GM20000 (cell line): ENCODE measurements at places on chromosomes 12 and 14.

DNA sequence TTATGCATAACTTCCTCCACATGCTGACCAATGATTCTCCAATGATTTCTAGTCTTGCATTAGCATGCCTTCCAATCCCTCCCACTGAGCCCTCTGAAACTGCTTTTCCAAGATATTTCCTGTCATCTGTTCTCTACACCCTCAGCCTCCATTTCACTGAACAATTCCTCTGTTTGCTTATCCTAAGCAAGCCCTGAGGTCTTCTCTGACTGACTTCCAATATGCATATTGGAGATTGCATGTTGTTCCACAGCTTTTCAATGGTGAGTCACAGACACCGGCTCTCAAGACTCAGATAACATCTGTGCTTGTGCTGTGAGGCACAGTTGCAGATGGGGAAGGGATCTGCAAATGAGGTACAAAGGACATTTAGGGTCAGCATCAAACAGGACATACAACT is 141.0 kb downstream of the SLC16A7 start:
- DNase-seq, result no peak

DNA sequence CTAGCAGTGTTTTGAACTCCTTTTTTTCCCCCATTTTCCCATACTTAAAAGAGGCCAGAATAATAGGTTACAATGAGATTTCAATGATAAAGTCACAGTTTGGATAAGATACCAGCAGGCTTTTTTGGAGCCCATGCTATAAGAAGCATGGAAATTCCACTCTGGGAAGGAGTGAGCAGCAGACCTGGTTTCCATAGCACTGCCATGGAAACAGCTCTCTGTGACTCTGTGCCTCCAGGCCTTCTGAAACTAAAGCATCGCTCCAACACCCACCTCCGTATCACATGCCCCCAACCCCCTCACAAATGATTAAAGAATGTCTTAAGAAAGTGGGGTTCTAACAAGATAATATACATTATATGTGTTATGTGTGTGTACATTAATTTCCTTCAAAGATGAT is 165.0 kb downstream of the GRIN2B start:
- DNase-seq, result no peak

GRCh38 chr12:113207613-113208040 is 13.6 kb upstream of the TPCN1 start:
- peak; percentile 8 for DNase-seq

DNA sequence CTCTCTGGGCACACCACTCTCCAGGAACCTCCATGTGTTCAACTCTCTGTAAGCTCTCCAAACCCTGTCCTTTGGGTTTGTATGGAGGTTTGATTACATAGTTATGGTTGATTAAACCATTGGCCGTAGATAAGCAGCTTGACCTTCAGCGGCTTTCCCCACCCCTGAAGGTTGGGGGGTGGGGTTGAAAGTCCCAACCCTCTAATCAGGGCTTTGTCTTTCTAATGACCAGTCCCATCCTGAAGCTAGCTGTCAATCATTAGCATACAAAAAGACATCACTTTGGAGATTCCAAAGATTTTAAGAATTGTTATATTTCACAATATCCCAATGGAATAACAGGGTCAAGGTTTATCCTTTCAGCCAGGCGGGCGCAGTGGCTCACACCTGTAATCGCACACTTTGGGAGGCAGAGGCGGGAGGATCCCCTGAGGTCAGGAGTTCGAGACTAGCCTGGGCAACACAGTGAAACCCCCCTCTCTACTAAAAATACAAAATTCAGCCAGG is 8.4 kb downstream of the FAM186A start:
- no peak for DNase-seq

- no peak for DNase-seq
Measured at GRCh38 chr14:99769799-99770198, 23.4 kb upstream of the EML1 start.

DNA sequence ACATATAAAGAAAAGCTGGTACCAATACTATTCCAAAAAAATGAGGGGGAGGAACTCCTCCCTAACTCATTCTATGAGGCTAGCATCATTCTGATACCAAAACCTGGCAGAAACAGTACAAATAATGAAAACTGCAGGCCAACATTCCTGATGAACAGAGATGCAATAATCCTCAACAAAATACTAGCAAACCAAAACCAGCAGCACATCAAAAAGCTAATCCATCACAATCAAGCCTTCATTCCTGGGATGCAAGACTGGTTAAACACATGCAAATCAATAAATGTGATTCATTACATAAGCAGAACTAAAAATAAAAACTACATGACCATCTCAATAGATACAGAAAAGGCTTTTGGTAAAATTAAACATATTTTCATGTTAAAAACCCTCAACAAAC is 281.3 kb downstream of the KCNH5 start:
- DNase-seq, result no peak

- no peak for DNase-seq
Measured at GRCh38 chr14:65335411-65335947, 77.1 kb upstream of the FUT8 start.
